ENCODE measurements at places on chromosomes 13 and 19.

DNA sequence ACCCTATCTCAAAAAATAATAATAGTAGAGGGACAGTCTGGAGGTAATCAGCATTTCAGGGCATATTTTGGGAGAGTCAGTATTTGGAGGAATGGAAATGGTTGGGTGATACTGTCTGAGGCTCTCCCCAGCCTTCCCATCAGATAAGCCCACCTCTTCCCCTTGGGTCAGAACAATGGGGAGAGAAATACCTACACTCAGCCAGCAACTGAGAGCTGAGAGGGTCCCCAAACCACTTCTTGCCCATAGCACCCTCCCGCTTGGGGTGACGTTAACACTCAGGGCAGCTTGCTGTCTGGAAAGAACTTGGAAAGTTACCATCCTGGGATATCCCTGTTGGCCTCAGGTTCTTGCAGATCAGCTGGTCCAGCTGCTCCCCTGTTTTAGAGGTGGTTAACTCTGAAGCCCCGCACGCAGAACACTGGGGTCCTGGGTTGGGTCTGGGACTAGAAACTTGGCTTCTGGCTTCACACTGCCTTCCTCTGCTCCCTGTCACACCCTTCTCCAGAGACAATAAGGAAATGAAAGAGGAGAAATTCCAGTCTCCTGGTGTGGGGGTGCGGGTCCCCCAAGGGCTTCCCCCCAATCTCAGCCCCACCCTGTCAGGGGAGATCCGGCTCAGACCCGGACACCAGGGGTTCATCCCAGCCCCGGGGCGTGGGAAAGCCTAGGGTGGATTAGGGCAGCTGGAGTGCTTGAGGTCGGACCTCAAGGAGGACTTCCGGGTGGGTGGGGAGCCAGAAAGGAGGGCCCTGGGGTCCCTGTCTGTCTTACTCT, 2.5 kb downstream of the FOXA3 start:
- no peak for DNase-seq

- no peak for DNase-seq
These were observed 55.6 kb downstream of the RCBTB2 start for GRCh38 chr13:48477191-48477855.

DNA sequence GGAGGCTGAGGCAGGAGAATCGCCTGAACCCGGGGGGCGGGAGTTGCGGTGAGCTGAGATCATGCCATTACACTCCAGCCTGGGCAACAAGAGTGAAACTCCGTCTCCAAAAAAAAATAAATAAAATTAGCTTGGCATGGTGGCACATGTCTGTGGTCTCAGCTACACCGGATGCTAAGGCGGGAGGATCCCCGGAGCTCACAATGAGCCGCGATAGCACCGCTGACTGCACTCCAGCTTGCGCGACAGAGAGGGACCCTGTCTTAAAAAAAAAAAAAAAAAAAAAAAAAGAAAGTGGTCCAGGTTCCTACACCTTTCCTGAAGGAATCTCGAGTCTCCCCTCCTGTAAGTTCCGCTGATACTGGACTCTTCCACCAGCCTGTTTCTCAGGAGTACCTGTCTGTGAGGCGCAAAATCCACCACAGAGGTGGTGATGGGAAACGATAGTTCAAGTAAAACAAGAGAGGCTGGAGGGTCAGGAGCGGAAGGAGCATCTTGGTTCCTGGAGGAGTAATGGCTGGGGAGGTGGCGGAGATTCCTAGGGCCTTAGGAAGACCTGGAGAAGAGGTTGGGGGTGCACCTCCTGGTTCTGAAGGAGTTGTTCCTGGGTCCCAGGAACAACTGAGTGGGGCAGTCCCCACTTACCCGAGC, 471 bp downstream of the FUT1 start:
- DNase-seq, result no peak

- DNase-seq, result no peak
These were observed 3.0 kb downstream of the ABCA7 start for GRCh38 chr19:1042689-1043511.

DNA sequence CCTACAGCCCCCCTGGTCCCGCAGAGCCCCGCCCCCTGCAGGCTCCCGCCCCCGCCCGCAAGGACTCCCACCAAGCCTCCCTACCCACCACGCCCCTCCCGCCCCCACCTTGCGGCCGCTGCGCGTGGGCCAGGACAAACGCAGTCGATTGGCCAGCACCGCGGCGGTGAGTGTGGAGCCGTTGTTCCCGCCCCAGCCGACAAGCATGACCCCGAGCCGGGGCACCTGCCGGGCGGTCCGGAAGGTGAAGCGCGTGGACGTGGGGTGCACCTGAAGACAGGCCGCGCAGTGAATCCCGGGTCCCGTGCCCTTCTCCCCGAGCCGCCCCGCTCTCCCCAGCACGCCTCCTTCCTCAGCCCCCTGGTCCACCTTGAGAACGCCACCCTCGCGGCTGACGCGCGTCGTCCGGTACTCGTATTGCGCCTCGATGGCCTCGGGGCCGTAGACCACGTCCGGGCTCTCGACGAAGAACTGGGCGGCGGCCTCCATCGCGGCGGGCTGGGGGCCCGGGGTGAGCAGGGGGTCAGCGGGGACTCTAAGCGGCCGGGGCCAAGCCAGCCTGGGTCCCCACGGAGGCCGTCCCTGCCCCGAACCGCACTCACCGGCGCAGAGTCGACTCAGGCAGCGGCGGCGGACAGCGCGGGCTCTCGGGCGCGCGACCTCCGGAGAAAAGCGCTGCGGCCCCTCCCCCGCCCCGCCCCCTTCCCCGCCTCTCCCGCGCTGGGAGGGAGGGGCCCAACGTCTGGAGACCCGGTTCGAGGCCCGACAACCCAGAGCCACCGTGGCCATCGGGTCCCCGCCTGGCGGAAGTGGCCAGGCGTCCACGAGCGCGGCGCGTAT, at the start of gene ISYNA1:
ISYNA1 (minus strand) TSS at position 643 of the 840 bp plus-strand sequence; CDS start at position 489, 154 bp downstream.
- peak; percentile 58 for DNase-seq

DNA sequence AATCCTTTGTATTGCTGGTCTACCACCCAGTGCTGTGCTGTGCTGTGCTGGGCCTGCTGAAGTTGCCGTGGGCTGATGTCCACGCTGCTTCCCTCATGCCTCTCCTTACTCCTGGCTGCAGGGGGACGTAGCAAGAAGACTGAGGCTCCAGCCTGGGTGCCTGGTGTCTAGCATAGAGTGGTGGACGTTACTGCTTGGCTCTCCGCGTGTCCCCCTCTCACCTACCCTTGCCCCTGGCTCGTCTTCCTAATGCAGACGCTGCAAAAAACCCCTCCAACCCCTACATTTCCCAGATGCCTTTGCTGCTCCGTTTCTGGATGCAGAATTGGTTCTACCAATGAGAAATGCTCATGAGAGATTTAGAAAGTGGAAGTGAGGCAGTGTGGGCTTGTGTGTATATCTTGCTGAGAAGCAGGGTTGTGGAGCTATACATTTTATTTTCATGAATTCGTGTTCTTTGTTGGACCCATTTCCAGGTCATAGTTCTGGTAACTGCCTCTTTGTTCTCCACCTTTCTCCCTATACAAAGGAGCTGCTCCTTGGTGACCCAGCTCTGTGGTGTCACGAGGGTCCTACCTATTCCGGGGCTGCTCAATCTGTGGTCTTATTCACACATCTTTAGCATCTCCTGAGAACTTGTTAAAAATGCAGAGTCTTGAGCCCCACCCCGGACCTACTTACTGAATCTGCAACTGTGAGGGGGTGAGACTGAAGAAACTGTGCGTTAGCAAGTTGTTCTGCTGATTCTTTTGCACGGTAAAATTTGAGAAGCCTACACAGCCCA, 7.9 kb upstream of the DENND1C start:
- no peak for DNase-seq

GRCh38 chr13:27493981-27494380, 43.6 kb upstream of the MTIF3 start:
- DNase-seq, result no peak

DNA sequence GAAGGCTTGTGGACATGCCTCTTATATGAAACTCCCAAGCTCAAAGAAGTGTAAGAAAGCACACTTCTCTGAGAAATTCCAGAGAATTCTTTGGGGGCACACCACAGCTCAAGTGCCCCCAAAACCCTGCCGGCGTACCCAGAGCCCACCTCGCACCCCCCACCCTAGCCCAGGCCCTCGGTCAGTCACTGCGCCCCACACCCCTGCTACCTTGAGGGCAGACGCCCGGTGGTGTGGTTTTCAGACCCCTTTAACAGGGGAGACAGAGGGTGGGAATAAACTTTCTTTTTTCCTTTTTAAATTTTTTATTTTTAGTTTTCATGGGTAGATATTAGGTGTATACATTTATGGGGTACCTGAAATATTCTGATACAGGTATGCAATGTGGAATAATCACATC, 29.5 kb downstream of the PEPD start:
- DNase-seq, result no peak

GRCh38 chr13:35793823-35794222, 317.3 kb upstream of the MAB21L1 start:
- DNase-seq, result no peak

DNA sequence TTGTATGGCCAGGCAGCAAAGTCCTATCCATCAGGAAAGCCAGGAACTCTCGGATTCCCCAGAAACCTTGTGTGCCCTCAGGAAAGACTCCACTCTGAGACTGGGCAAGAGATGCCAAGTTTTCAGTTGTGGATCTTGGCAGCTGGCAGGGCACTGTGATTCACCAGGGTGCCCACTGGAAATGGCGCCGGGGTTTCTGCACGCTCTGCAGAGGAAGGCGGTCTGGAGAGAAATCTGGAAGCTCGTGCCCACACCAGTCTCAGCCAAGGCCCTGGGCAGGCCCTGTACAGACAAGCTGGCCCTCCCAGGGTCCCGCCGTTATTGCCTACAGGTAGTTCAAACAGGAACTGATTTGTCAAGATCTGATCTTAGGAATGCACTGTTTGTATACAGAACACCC, 4.9 kb downstream of the NAPA start:
- DNase-seq, result no peak

GRCh38 chr13:105007166-105007808, 1528.2 kb downstream of the EFNB2 start:
- DNase-seq, result no peak
